ENCODE measurements at places on chromosomes 2 and 18. TPM values are rescaled to one million over a fixed set of nuclear protein-coding genes. Genes with fewer than 3 reads are reported as not detected.

The ARHGEF4 gene
- 0.30 TPM for total RNA-seq

The HOXD13 gene
- total RNA-seq: not detected

GRCh38 chr2:74587664-74588277, 33.3 kb downstream of the DOK1 start:
- peak; percentile 73 for DNase-seq
- no peak overlapping the region for H3K4me3 ChIP-seq
- H3K36me3 ChIP-seq: no peaks in the 10 kb centered on the region
- peaks cover 13% of the 10 kb centered on the region for H3K27me3 ChIP-seq
- peaks cover 36% of the 10 kb centered on the region for H3K4me1 ChIP-seq

DNA sequence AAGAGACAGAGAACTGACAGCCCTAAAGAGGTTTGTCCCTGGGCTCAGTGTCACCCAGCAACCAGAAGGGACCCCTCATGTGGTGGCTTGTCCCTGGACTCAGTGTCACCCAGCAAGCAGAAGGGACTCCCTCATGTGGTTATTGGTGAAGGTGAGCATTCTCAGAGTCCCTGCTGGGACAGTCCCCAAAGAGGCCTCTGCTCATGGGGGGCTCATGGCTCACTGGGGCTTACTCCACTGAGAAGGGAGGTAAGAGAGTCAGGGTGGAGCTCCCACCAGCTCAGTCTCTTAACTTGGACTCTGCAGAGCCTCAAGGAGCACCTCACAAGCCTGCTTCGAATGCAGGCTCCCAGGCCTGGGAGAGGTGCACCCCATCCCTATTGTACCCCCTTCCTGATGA, 145.2 kb upstream of the COPS8 start:
- no peaks in the 10 kb centered on the region for H3K27me3 ChIP-seq
- no peak overlapping the region for H3K27ac ChIP-seq
- no peak for DNase-seq
- H3K36me3 ChIP-seq: no peaks in the 10 kb centered on the region
- H3K4me1 ChIP-seq: peaks cover 4% of the 10 kb centered on the region

DNA sequence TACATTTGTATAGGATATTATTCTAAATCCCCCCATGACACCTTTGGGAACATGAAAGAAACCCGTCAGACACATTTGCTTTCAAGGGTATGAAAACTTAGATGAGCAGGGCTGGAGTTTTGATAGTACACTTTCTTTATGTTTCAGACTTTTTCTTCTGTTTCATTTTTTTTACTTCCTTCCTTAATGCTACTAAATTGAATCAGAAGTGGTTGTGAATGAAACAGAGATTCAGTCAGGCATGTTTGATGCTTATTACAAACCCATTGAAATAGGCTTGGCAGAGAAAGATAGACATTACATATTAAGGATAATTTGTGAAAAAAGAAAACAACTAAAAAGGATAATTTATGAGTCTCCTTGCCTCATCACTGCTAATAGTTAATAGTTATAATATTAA, 26.8 kb downstream of the SLC30A6 start:
- H3K36me3 ChIP-seq: peaks cover 30% of the 10 kb centered on the region
- DNase-seq: no peak
- no peaks in the 10 kb centered on the region for H3K27me3 ChIP-seq
- H3K4me3 ChIP-seq: no peak overlapping the region

The CDH19 gene
- not detected for total RNA-seq

- no peak overlapping the region for H3K27ac ChIP-seq
- no peaks in the 10 kb centered on the region for H3K27me3 ChIP-seq
- no peak overlapping the region for H3K4me3 ChIP-seq
- no peak for DNase-seq
- H3K36me3 ChIP-seq: no peaks in the 10 kb centered on the region
Observed at GRCh38 chr2:189312211-189312610, 129.1 kb upstream of the WDR75 start.

- H3K36me3 ChIP-seq: peaks cover 55% of the 10 kb centered on the region
- no peak overlapping the region for H3K4me3 ChIP-seq
- H3K27ac ChIP-seq: no peak overlapping the region
- H3K4me1 ChIP-seq: no peaks in the 10 kb centered on the region
- no peaks in the 10 kb centered on the region for H3K27me3 ChIP-seq
Observed at GRCh38 chr2:89833116-89833779, 1141.8 kb downstream of the RPIA start.

All from activated CD4-positive, alpha-beta memory T cell treated with anti-CD3 and anti-CD28 coated beads, Interleukin-2, amount 10 ng/mL, durations not matched to agents 7 days and 5 days (primary cell).